ENCODE measurements at places on chromosomes 12 and 14.
A peak's percentile ranks its signal among the peaks of the same experiment; 100 is the strongest.

DNA sequence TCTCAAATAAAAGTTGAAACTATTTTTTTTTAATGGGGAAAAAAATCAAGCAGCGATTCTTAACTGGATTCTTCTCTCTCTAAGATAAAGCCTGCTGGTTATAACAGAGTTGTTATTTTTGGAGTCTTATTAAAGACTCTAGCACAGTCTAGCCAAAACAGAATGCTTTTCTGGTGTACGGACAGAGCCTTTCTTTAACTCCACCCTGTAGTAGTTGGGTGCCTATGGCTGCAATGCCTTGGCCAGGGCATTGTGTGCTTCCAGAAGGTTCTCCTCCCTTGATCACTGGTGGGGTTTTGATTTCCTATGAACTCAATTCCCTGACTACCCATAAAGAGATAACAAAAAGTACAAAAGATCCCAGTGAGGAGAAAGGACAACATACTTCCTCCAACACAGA, 35.7 kb upstream of the TC2N start:
- no peak for DNase-seq

GRCh38 chr12:111330800-111331752, 37.8 kb downstream of the PHETA1 start:
- peak; percentile 41 for DNase-seq

- DNase-seq: no peak
Observed at GRCh38 chr14:49933704-49934103, 40.8 kb downstream of the ARF6 start.

DNA sequence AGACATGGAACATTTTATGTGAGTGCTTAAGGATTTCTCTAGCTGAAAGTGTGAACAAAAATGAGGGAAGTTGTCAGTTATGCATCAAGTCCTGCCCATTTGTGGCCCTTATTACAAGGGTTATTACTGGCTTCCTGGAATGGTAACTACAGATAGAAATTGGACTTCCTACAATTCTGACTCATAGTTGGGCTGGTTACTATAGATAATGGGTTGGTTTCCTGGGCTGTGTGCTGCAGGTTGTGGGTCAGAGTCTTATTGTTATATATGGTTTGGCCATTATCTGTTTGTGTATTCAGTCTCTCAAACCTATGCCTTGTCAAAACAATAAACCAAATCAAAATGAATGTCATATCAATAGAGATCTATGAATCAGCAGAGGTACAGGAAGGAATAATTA, 313.7 kb downstream of the ADAMTS20 start:
- no peak for DNase-seq

- no peak for DNase-seq
Observed at GRCh38 chr14:75162631-75163030, 13.8 kb downstream of the TMED10 start.

DNA sequence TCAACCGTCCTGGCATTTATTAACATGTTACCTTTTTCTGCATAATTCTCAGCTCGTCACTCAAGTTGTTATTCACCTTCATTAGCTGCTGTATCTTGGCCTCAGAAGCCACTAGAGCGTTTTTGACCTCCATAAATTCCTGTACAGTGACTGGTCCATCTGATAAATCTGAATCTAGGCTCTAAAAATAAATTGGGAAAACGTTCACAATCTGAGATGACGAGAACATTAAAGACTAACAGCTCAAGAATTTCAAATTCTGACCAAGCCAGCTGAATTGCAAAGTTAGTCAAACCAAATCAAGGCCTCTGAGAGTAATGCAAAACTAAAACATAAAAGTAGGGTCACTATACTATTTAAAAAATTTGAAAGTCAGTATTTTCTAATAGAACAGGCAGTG, 45.0 kb downstream of the GIT2 start:
- no peak for DNase-seq

- no peak for DNase-seq
Observed at GRCh38 chr12:108135627-108136026, 6.5 kb downstream of the WSCD2 start.

- DNase-seq: no peak
Observed at GRCh38 chr14:96567289-96567899, 65.2 kb downstream of the PAPOLA start.

DNA sequence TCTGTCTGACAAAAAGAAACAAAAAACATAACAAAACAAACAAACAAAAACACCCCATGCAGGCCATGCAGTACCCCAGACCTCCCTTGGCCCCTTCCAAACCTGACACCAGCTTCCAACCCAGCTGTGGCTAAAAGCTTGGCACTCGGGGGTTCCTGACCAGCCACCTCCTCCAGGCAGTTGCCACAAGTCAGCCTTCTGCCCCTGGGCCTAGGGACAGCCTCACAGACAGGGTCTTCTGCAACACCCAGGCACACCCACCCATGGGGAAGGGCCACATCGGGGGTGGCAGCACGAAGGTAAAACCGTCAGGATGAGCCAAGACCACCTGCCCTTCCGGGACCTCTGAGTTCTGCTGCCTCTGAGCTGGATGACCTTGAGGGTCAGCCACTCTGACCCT, 10.7 kb upstream of the TMEM119 start:
- DNase-seq: no peak

DNA sequence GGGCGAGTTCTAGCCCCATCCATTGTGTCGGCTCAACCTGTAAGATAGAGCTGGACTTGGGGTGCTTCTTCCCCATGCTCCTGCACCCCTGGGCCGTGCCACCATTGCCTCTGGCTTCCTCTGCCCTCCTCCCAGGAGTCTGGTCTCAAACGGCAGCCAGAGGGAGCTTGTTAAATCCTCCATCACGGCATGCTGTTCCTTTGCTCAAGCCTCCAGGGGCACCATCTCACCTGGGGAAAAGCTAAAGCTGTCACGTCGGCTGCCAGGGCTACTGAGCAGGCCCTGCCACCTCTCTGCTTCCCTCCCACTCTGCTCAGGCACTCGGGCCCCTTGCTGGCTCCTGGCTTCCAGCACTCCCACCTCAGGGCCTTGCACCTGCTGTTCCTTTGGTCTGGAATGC, 140.4 kb downstream of the RBM19 start:
- DNase-seq: no peak

DNA sequence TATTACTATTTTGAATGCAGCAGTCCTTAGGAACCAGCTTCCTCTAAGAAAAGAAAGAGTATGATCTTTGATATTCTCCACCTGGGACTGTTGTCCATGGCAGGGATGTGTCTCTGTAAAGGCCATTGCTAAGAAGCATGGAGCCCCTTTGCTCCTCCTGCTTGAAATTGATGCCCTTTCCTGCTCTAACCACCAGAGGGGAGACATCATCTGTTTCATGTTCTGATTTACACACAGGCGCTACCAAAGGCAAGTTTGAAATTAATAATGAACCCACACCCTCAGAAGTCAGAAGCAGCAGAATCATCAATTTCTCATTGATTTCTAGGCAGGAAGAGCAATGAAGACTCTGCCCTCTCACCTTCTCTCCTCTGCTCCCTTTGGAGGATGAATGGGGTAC, 253.8 kb downstream of the RMST start:
- no peak for DNase-seq

- no peak for DNase-seq
Observed at GRCh38 chr14:20711685-20712084, 23.1 kb downstream of the ANG start.

DNA sequence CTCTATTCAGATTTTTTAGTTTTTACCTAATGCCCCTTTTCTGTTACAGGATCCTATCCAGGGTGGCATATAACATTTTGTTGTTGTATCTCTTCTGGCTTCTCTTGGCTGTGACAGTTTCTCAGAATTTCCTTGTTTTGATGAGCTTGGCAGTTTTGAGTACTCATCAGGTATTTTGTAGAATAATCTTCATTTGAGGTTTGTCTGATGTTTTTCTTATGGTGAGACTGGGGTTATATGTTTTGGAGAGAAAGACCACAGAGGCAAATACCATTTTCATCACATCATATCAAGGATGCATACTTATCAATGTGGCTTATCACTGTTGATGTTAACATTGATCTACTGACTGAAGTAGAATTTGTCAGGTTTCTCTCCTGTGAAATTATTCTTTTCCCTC, 14.0 kb upstream of the LYZ start:
- DNase-seq: no peak

GRCh38 chr14:104735830-104736642, 12.0 kb downstream of the ADSS1 start:
- DNase-seq: no peak

- DNase-seq: no peak
Observed at GRCh38 chr12:5864301-5864700, 80.8 kb downstream of the ANO2 start.

DNA sequence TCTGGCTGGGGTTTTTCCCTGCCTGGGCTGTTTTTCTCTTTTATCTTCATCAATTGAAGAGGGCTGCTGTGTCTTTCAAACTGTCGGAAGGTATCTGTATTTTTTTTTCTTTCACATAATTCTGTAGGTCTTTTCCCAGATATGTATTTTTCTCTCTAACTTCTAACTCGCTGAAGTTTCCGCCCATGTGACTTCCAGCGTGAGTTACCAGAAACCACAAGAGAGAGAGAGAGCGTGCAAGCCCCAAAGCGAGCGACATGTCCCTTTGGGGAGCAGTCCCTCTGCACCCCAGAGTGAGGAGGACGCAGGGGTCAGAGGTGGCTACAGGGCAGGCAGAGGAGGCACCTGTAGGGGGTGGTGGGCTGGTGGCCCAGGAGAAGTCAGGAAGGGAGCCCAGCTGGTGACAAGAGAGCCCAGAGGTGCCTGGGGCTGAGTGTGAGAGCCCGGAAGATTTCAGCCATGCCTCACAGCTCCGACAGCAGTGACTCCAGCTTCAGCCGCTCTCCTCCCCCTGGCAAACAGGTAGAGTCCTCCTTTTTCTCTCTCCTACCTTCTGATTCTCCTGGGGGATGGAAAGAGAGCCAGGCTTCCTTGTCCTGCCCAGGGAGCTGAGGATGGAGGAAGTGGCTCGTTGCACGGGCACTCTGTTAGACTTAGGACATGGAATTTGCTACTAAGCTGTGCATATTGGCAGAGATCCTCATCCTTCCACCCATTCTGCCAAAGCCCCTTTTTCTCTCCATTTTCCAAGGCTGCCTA, at the start of gene BATF:
BATF (plus strand) TSS at position 246 of the 759 bp plus-strand sequence; CDS start at position 460, 214 bp downstream.
- DNase-seq: no peak

- DNase-seq: no peak
Observed at GRCh38 chr12:54189198-54189539, 384 bp upstream of the SMUG1 start.

GRCh38 chr12:32887058-32887457, 9.5 kb downstream of the PKP2 start:
- DNase-seq: no peak

DNA sequence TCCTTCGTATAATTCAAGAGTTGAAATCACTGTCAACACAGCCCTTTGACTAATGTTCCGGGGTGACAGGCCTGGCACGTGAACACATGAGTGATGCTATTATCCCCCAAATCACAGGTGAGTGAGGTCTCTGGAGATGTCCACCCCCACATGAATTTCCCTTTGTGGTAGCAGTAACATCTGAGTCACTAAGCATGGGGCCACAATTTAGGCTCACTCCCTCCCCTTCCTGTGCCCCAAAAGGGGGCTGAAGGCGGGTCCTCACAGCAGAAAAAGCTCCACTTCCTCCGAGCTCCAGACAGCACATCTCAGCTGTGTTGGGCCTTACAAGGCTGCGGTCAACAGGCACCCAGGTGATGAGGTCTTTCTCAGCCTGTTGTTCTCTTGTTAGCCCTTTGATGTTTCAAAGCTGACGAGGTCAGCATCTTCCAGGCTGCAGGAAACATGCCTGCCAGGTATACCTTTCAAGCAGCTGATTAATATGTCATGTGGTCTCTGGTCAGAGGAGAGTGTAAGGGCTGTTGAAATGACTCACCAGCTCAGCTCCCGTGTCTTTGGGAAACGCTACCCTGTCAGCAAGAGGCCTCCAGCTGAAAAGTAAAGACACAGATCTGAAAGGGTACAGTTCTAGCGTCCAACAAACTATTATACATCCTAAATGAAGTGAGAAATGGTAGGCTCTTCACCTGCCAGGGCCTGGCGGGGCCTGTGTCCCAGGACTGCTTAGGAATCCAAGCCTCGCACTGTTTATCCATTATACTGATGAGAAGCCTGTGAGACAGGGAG, 107.3 kb downstream of the ZFP36L1 start:
- no peak for DNase-seq

GRCh38 chr12:112812600-112813406, 21.3 kb downstream of the RPH3A start:
- DNase-seq: no peak

GRCh38 chr14:49313108-49313507, 273.1 kb downstream of the RPS29 start:
- no peak for DNase-seq

DNA sequence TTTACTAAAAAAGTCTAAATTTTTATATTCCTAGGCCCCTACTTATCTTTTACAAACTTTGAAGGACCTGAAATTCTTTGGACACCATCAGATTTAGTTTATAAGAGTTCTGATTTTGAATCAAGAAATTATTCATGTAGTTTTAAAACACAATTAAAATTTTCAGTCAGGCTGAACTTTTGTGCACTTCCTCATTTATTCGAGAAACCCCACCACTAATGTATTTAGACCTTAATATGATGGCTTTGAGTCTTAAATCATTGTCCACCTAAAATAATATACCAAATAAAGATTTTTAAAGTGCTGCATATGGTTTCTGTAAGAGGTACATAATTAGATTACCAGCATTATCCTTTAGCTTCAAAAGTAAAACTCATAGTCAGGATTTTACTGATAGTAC, 103.4 kb downstream of the PAWR start:
- no peak for DNase-seq

- no peak for DNase-seq
Observed at GRCh38 chr14:58082491-58083098, 69.4 kb downstream of the ARMH4 start.

DNA sequence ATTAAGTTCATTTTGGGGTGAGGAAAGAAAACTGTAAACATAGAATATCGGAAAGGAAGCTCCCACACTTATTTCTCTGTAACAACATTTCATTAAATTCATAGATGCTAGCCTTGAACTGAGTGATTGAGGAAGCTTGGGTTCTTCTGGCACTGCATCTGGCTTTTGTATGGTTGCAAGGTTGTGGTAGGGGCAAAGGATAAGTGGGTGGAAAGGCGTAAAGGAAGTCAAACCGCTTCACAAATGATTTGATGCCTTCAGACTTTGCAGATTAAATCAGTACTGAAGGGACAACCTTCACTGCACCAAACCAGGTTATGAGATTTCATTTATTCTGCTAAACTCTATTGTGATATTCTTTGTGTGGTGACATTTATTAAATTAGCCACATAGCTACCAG, 28.1 kb upstream of the PAX9 start:
- DNase-seq: no peak

GRCh38 chr12:45379261-45379660, 163.4 kb downstream of the ANO6 start:
- DNase-seq: no peak

GRCh38 chr14:55105991-55106390, 23.1 kb upstream of the LGALS3 start:
- DNase-seq: no peak

Data from HAP-1 (cell line).